ENCODE measurements at places on chromosomes 7 and 10.

DNA sequence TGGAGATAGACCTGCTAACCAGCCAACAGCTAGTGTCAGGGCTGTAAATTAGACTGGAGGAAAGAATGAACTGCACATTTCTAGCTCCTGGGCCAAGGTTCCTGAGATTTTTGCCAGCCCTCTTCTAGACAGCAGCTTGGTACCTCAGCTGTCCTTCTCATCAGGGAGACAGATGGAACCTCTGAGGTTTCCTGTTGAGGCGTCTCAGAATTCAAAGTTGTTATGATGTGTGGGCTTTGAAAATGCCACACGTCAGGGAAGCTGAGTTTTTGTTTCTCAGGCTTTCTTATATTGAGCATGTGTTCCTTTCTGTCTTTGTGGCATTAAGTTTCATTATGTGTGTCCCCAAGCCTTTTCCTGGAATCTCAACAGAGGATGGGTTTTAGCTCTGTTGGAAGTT is 736.6 kb downstream of the AUTS2 start:
- peak; percentile 53 for DNase-seq

- DNase-seq, result no peak
Measured at GRCh38 chr10:48924988-48925387, 14.7 kb downstream of the LRRC18 start.

- DNase-seq, result peak; percentile 42
Measured at GRCh38 chr7:128167042-128167701, 73.9 kb upstream of the LEP start.

GRCh38 chr10:27747096-27747451 is 1.5 kb upstream of the MKX start:
- DNase-seq, result peak; percentile 24

- DNase-seq, result no peak
Measured at GRCh38 chr7:64753032-64753431, 41.2 kb upstream of the ZNF138 start.

- DNase-seq, result no peak
Measured at GRCh38 chr7:82317760-82318159, 125.8 kb downstream of the CACNA2D1 start.

GRCh38 chr7:73802459-73802858 is 28.3 kb upstream of the CLDN4 start:
- no peak for DNase-seq

DNA sequence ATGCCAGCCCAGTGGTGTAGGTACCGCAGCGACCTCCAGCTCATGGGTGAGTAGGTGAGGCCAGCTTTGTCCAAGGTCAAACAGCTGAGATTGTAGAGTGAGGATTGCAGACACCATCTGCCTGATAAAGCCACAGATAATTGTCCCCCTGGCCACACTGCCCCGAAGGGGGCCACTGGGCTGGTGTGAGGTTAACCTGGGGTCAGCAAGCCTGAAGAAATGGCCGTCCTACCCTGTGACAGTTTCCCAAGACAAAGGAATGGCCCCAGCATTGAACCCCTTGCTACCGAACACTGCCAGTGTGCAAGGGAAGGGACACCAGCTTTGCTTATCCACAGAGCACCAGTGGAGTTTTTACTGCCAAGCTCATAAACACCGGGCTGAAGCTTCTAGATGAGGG is 23.0 kb downstream of the ECHDC3 start:
- no peak for DNase-seq

GRCh38 chr7:131294553-131294952 is 33.1 kb upstream of the MKLN1 start:
- no peak for DNase-seq

GRCh38 chr7:129356176-129356575 is 78.1 kb upstream of the STRIP2 start:
- no peak for DNase-seq

DNA sequence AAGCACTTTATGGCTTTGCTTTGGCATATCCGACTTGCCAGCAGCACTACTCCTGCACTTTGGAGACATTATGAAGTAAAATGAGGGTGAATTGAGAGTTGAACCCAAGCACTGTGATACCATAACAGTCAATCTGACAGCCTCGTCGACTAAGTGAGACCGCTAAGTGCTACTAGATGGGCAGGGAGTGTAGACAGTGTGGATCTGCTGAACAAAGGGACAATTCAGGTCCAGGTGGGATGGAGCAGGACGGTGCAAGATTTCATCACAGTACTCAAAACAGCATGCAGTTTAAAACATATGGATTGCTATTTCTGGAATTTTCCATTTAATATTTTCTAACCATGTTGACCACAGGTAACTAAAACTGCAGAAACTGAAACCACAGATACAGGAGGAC is 20.8 kb upstream of the PRTFDC1 start:
- DNase-seq, result no peak

DNA sequence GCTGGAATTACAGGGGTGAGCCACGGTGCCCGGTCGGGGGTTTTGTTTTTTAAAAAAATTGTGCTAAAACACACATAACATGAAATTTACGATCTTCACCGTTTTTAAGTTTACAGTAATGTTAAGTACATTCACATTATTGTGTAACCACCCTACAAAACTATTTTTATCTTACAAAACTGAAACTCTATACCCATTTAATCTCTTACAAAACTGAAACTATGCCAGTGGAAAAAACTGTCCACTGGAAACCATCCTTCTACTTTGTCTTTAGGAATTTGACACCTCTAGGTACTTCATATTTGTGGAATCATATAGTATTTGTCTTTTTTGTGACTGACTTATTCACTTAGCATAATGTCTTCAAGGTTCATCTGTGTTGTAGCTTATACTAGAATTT is 1.0 kb upstream of the PSMC2 start:
- DNase-seq, result no peak

- no peak for DNase-seq
Measured at GRCh38 chr7:137546671-137547070, 203.1 kb upstream of the PTN start.

- DNase-seq, result no peak
Measured at GRCh38 chr10:78764436-78764835, 304.3 kb upstream of the ZMIZ1 start.

Data from natural killer cell (primary cell).